ENCODE measurements at places on chromosomes 16 and 17.

GRCh38 chr16:57042157-57043111 lies 49.9 kb upstream of the CPNE2 start:
- DNase-seq: peak; percentile 18

DNA sequence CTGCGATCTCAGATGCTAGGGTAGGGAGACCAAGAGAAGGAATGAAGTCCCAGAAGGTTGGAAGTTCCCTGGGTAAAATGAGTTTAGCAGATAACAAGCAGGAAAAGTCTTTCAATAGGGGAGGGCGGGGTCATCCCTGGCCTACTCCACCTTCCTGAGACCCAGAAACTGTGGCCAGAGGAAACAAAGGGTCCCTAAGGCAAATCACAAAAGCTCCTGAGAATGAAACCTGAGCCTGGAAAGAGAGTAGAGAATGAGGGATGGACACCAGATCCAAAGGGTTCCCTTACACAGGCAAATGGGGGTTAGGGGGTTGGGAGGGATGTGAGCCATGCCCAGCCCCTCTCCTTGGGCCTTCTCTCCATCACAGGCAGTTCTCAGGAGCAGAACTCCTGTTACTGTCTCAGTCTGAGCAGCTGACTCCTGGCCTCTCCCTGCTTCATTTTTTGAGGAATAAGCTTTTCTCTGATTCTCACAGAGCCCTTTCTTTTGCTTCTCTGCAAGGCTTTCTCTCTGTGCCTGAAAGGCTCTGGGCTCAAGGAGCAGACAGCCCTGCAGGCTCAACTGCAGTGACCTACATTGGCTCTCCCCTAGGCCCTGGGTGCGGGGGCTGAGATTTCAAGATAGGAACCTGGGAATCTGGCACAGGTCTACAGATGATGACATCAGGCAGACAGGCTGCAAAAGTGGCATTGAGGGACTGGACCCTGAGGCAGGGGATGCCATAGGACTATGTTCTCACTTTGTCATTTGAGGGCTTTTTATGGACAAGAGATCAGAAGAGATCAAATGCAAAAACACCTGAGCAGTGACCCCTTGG lies 9.8 kb upstream of the NR1D1 start:
- DNase-seq: no peak

- DNase-seq: no peak
Observed at GRCh38 chr17:76438906-76439305, 14.0 kb downstream of the UBE2O start.

- DNase-seq: no peak
Observed at GRCh38 chr16:30561089-30561816, 3.1 kb upstream of the ZNF764 start.

DNA sequence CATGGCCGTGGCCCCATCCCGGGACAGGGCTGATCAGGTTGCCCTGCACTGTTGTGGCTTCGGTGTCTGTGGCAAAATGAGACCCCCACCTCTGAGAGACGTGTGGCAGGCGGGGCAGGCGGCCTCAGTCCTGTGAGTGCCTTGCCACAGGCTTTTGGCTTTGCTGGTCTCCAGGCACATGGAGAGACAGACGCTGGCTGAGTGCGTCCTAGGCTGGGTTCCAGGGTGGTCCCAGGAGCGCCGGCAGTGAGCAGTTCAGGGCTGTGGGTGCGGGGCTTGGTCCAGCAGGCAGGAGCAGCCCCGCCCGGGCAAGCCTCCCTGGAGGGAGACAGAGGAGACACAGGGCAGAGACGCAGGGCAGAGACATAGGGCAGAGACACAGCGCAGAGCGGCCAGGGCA lies 29.2 kb downstream of the SOX8 start:
- DNase-seq: no peak

DNA sequence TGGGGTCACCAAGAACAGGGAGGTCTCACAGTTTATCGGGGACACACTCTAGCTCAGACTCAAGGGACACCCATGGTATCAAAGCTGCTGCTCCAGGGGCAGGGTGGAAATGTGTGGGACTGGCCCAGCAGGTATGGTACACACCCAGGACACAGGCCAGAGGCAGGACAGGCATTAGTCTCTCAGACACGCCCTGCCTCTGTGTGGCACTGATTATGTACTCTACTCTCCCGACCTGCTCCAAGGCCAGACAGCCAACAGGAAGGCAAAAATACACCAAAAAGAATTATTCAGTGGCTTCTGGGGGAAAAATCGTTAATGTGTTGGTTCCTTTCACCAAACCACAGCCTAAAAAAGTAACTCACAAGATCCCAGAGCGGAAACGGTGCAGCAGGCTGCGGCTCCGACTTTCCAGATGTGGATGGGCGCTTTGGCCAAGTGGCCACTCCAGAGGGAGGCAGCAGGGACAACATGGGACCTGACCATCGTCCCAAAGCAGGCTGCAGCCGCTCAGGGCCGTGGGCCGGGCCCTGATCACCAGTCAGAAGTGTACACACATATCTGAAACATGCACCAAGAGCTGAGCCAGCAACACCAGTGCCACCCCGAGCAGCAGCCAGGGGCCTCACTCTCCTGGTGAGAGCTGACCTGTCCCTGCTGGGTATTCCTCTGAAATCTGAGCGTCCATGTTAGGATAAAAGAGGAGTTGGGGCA lies 1.0 kb upstream of the SIRT7 start:
- no peak for DNase-seq

DNA sequence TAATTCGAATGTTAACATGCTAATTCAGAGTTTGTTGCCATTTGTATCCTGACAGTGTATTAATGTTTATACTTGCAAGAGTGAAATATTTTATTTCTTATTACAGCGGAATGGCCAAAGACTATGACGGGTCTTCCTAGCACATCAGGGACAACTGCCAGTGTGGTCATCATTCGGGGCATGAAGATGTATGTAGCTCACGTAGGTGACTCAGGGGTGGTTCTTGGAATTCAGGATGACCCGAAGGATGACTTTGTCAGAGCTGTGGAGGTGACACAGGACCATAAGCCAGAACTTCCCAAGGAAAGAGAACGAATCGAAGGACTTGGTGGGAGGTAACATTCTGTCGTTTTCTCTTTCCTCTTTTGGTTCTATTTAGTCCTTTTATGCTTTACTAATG lies 23.4 kb downstream of the PPM1D start:
- no peak for DNase-seq

- no peak for DNase-seq
Observed at GRCh38 chr17:31803494-31804213, 55.4 kb downstream of the COPRS start.

GRCh38 chr17:80474961-80475909 lies 1.2 kb downstream of the NPTX1 start:
- DNase-seq: no peak

GRCh38 chr17:74759941-74760340 lies 11.5 kb downstream of the NHERF1 start:
- DNase-seq: no peak

DNA sequence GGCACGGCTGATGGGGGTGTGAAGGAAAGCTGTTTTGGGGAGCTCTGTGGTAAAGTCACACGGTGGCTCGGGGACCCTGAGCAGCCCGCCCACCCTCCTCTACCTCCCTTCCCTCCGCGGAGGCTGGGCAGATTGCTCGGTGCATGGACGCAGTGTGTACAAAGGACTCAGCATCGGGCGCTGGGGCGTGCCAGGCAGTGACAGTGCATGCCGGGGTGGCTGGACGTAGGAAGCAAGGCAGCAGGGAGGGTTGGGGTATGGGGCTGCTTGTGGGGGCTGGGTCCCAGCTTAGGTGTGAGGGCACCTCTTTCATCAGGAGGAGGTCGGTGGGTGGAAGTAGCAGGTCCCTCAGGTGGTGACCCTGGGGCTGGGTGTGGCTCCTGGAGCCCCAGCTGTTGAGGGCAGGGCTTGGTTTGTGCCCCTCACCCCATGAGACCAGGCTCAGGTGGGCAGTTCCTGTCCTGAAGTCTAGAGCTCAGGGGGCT lies 159.9 kb upstream of the GSE1 start:
- DNase-seq: no peak

Measured in non-pigmented ciliary epithelial cell (primary cell).